ENCODE measurements at places on chromosomes 5 and 9. TPM values are rescaled to one million over a fixed set of nuclear protein-coding genes. Genes with fewer than 3 reads are reported as not detected.

Gene SKP2
- polyA plus RNA-seq = 4.2 TPM

- H3K4me3 ChIP-seq = no peak overlapping the region
- peaks cover 10% of the 10 kb centered on the region for H3K27me3 ChIP-seq
- no peak overlapping the region for H3K27ac ChIP-seq
These were observed 84.2 kb downstream of the ESM1 start for GRCh38 chr5:54900984-54901725.

DNA sequence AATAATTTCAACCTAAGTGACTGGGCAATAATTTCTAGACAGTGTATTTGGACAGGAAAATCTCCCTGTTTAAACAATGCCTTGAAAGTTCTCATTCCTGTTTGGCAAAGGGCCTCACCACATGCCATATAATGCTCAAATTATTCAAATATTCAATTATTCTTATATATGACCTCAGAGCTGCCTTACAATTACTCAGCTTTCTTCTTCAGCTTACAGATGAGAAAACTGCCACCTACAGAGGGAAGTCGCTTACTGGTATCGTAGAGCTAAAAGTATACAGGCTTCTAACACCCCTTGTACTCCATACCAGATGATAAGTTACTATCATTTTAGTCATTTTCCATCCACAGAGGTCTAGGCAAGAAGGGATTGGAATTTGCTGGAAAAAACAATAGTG is 830.3 kb downstream of the BRINP1 start:
- no peak for DNase-seq
- H3K27me3 ChIP-seq = no peaks in the 10 kb centered on the region
- H3K27ac ChIP-seq = no peak overlapping the region
- H3K4me1 ChIP-seq = no peaks in the 10 kb centered on the region
- H3K4me3 ChIP-seq = no peak overlapping the region
- H3K36me3 ChIP-seq = no peaks in the 10 kb centered on the region

GRCh38 chr9:108911820-108912219 is 22.1 kb downstream of the ELP1 start:
- H3K27me3 ChIP-seq = no peaks in the 10 kb centered on the region
- no peak overlapping the region for H3K27ac ChIP-seq
- peaks cover 99% of the 10 kb centered on the region for H3K36me3 ChIP-seq
- peaks cover 6% of the 10 kb centered on the region for H3K4me1 ChIP-seq
- DNase-seq = no peak

GRCh38 chr9:35871545-35871944 is 1.3 kb upstream of the OR13J1 start:
- DNase-seq = no peak
- no peaks in the 10 kb centered on the region for H3K27me3 ChIP-seq
- H3K27ac ChIP-seq = no peak overlapping the region
- H3K4me3 ChIP-seq = no peak overlapping the region

Gene WDR38
- not detected for polyA plus RNA-seq

DNA sequence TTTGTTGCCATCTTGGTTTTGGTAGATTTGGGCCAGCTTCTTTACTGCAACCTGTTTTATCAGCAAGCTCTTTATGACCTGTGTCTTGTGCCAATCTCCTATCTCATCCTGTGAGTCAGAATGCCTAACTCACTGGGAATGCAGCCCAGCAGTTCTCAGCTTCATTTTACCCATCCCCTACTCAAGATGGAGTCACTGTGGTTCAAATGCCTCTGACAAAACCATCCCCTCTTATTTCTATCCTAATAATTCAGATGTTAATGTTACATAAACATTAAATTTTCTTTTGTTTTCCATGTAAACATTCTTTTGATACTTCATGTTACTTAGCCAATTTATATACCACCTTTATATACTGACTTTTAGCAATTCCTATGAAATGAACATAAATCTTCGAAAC is 746.3 kb downstream of the CDH18 start:
- H3K4me3 ChIP-seq = no peak overlapping the region
- no peaks in the 10 kb centered on the region for H3K36me3 ChIP-seq
- no peak for DNase-seq
- no peak overlapping the region for H3K27ac ChIP-seq

Gene TDRD7
- polyA plus RNA-seq = 6.4 TPM

GRCh38 chr5:143749581-143750205 is 62.3 kb upstream of the HMHB1 start:
- DNase-seq = no peak
- H3K4me1 ChIP-seq = no peaks in the 10 kb centered on the region
- H3K4me3 ChIP-seq = no peak overlapping the region
- no peak overlapping the region for H3K27ac ChIP-seq

GRCh38 chr9:91177661-91178280 is 183.9 kb downstream of the AUH start:
- peak; percentile 85 for DNase-seq
- no peaks in the 10 kb centered on the region for H3K36me3 ChIP-seq
- no peaks in the 10 kb centered on the region for H3K27me3 ChIP-seq
- H3K4me1 ChIP-seq = peaks cover 30% of the 10 kb centered on the region

- H3K4me3 ChIP-seq = peak overlapping the region; percentile 59
- peaks cover 77% of the 10 kb centered on the region for H3K4me1 ChIP-seq
- H3K27me3 ChIP-seq = peaks cover 32% of the 10 kb centered on the region
- peak overlapping the region; percentile 64 for H3K27ac ChIP-seq
- DNase-seq = peak; percentile 41
These were observed 2.6 kb downstream of the OLFML2A start for GRCh38 chr9:124779368-124780059.

DNA sequence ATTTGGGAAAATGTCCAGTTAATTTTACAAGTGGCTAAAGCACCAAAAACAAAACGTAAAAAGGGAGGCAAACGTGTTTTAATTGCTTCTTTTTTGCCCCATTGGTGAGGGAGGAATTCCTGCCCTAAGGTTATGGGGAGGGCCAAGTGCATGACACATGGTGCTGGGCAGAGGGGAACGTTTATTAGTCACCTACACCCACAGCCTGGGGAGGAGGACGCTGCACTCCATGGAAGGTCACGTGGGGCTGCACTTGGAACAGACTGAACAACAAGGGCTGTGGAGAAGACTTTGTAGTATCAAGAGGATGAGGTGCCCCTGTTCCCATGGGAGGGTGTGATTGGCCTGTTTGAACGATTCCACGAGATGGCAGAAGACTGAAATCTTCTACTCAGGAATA is 13.7 kb upstream of the ADAMTS16 start:
- H3K27ac ChIP-seq = no peak overlapping the region
- H3K36me3 ChIP-seq = no peaks in the 10 kb centered on the region
- no peak overlapping the region for H3K4me3 ChIP-seq
- H3K4me1 ChIP-seq = no peaks in the 10 kb centered on the region

Gene PCDHB9
- 0.19 TPM for polyA plus RNA-seq

Gene MARCOL
- polyA plus RNA-seq = not detected

DNA sequence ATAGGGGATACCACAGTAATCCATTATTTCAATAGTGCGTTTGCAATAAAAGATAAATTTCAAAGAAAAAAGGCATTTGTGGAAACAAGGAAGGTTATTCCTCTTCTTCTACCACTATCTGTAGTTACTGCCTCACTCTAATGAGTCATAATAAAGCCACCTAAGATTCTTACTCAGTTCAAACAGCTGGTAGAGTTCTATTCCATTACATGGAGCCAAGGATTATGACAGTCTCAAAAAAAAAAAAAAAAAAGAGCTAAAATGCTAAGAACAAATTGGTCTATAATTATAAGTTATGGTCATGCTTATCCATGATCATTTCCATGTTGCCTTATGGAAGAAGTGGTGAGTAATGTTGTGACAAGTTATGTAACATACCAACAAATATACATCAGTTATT is 46.3 kb downstream of the DENND1A start:
- no peaks in the 10 kb centered on the region for H3K4me1 ChIP-seq
- DNase-seq = no peak
- H3K27ac ChIP-seq = no peak overlapping the region
- H3K36me3 ChIP-seq = no peaks in the 10 kb centered on the region
- no peaks in the 10 kb centered on the region for H3K27me3 ChIP-seq

Gene ZBED3
- polyA plus RNA-seq = 1.6 TPM

Gene GNAQ
- 5.6 TPM for polyA plus RNA-seq

Gene ACTBL2
- polyA plus RNA-seq = not detected

Gene CFAP157
- polyA plus RNA-seq = 0.13 TPM

DNA sequence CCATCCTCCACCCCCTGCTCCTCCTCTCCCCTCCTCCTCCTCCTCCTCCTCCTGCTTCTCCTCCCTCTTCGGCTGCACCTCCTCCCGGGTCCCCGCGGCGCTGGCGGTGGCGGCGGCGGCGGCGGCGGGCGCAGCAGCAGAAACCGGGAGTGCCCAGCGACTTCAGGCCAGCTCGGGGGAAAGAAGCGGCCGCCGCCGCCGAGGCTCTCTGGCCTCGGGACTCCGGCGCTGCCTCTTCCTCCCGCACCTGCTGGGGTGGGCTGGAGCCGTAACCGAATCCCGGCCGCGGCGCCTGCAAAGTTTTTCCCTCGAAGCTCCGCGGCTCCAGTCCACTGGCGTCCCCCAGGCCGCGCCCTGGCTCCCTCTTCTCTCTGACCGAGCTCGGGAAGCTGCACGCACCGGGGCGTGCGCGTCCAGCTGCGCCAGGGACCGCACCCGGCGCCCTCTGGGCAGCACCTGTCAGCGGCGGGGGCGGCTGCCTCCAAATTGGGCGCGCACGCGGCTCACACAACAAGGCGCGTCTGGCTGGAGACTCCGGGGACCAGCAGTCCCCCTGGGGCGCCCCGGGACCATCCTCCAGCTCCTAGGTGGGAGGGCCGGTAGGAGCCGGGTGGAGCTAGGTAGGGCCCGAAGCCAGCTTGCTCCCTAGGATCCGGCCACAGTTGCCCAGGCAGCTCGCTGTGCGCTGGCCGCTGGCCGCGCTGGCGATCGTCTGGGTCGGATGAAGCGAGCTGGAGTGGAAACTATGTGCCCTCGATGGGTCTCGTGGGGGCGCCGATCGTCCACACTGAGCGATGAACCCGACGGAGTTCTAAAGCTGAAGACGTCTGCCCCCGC is at the start of gene MCTP1:
Gene MCTP1, minus strand, starts transcription at position 523 of the 837 bp plus-strand sequence.
- peaks cover 27% of the 10 kb centered on the region for H3K4me1 ChIP-seq
- H3K27me3 ChIP-seq = peaks cover 67% of the 10 kb centered on the region
- H3K27ac ChIP-seq = no peak within 1 kb of the TSS
- H3K4me3 ChIP-seq = peak within 1 kb of the TSS; percentile 59

GRCh38 chr9:76904661-76905457 is 1.1 kb downstream of the PRUNE2 start:
- H3K4me3 ChIP-seq = no peak overlapping the region
- no peaks in the 10 kb centered on the region for H3K4me1 ChIP-seq
- H3K27ac ChIP-seq = no peak overlapping the region
- peaks cover 48% of the 10 kb centered on the region for H3K27me3 ChIP-seq

Gene PNPLA7
- polyA plus RNA-seq = 19.9 TPM

DNA sequence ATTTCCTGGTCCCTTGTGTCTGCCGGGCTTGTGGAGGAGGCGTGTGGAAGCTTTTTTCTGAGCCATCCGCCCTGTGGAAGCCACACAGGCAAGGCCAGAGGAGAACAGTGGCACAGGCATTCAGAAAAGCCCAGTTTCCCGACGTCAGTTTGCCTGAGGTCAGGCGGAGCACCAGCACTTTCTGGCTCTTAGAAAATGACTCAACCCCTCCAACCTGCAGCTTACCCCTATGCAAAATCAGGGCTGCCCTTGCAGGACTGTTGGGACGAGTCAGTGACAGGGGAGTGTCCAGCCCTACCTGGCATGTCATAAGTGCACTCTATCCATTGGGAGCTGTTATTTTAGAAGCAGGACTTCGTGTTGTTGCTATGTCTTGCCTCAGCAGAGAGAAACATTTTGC is 216.0 kb downstream of the NR3C1 start:
- no peaks in the 10 kb centered on the region for H3K36me3 ChIP-seq
- H3K27ac ChIP-seq = no peak overlapping the region
- no peaks in the 10 kb centered on the region for H3K27me3 ChIP-seq
- no peak overlapping the region for H3K4me3 ChIP-seq
- DNase-seq = no peak

- no peak overlapping the region for H3K27ac ChIP-seq
- H3K4me1 ChIP-seq = peaks cover 34% of the 10 kb centered on the region
- no peak for DNase-seq
- H3K4me3 ChIP-seq = no peak overlapping the region
- no peaks in the 10 kb centered on the region for H3K27me3 ChIP-seq
- H3K36me3 ChIP-seq = no peaks in the 10 kb centered on the region
These were observed 158.2 kb downstream of the DENND1A start for GRCh38 chr9:123771690-123772089.

Gene NR6A1
- polyA plus RNA-seq = 0.35 TPM

DNA sequence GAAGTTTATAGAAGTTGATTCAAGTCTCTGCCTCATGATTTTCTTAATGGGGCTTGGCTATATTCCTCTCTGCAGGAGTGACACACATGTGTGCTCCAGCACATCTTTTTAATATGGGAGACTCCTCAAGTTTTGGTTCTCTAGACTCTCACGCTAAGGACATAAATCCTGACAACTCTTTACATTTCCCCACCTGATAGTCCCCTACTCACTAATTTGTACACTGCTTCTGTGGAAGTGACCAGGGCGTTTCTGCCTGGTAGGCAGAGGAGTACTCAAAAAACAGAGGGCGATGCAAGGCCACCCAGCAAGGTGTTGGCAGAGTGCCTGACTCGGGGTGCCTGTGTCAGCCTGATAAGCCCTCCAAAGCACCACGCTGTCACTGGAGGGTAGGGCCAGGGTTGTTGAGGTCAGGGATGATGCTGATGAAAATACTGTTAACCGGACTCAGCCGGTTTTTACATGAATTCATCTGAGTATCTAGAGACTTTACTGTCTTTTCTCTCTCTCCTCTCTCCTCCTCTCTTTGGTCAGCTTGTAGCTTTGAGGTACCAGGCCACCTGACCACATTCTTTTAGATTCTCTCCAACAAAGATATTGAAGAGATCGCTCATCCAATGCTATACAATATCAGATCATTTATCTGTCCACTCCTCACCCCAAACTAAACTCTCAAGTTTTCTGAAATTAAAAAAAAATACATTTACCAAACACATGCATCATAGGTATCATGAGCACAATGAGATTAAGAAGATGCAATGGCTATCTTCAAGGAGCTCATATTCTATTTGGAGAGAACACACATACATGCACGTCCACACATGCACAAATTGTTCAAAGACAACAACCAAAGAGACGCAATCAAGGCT is 205.2 kb downstream of the PIK3R1 start:
- H3K4me3 ChIP-seq = no peak overlapping the region
- H3K36me3 ChIP-seq = no peaks in the 10 kb centered on the region
- peaks cover 50% of the 10 kb centered on the region for H3K4me1 ChIP-seq
- peak; percentile 86 for DNase-seq
